Activated T-helper 1 cell treated with Interleukin-2 at 50 U/mL for 16 hours (primary cell): ENCODE measurements at places on chromosomes 2 and 18.
A peak's percentile ranks its signal among the peaks of the same experiment; 100 is the strongest.

GRCh38 chr2:107525406-107525805 is 301.3 kb upstream of the RGPD4 start:
- DNase-seq = no peak

DNA sequence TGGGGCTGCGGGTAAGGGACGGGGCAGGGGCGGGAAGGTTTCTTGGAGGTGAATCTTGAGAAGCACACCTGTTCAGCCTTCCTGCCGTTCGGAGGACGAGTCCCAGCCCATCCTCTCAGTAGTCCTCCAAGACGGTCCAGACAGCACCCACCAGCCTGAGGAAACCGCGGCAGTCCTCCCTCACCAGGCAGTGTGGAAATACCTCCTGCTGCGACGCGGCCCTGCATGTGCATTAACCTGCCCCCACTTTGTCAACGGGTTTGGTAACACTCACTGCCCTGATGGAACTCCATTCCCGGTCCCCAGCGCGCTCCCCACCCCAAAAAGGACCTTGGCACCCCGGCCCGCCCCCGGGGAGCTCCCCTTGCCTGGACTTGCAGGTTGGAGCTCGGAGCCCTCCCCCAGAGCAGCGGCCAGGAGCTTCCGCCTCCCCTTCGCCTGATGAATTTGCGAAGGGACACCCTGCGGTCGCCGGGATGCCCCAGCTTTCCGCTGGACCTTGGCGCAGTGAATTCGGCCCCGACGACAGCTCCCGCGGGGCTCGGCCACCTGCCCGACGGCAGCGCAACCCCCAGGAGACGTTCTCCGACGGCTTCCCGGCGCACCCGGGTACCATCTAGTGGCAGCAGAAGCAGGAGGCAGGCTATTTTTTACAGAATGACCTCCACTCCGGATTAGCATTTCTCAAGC is 31.5 kb downstream of the ACVR1C start:
- peak; percentile 28 for DNase-seq

DNA sequence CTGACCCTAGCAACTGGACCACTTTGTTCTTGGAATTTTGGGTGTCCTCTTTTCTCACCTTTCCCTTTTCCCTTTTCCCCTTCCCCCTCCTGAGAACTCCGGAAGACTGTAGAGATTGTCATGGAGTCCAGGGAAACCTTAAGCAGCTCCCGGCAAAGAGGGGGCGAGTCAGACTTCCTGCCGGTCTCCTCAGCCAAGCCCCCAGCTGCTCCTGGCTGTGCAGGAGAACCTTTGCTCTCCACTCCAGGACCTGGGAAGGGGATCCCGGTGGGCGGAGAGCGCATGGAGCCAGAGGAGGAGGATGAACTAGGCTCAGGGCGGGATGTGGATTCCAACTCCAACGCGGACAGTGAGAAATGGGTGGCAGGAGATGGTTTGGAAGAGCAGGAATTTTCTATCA is 20.5 kb downstream of the SETBP1 start:
- DNase-seq = no peak

DNA sequence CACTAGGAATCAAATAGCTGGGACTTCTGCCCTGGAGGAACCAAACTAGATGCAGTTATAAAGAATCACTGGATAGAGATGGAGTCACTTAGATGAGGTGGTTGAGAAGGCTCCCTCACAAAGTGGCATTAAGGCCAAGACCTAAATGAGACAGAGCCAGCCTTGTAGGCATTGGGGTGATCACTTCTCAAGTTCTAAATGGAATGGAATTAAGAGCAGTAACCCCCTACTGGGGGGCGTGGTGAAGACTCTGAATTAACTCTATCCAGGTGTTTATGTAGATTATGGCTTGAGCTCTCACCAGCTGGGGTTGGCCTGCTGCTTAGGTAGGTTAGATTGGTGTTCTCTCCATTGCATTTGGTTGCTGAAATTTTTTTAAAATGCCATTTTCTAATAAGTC is 71.3 kb downstream of the TTC27 start:
- no peak for DNase-seq

GRCh38 chr2:20999906-21000645 is 43.8 kb downstream of the APOB start:
- DNase-seq = no peak

DNA sequence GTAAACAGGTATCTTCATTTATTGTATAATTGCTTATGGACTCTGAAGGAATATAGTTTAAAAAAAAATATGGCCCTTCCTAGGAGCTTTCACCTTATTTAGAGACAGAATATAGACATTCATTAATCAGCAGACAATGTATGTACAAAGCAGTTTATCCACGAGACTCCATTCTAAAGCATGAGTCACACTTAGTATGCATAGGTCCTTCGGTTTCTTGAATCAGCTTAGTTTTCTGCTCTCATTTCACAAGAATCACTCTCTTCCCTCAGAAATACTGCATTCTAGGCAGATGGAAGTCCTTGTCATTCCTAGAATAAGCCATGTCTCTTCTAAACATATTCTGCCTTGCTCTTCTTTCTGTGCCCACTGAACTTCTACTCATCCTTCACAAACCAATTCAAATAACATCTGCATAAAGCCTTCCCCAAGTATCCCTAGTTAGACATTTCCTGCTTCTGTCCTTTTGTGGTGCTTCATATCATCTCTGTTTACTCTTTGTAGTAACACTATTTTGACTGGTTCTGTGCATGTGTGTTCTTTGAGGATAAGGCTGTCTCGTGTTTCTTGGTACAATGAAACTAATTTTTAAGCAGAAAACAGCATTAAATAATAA is 84.5 kb downstream of the PTRHD1 start:
- DNase-seq = no peak

GRCh38 chr2:160917850-160918249 is 242.4 kb upstream of the TANK start:
- no peak for DNase-seq

- DNase-seq = no peak
These were observed 35.2 kb downstream of the CPO start for GRCh38 chr2:206974551-206974950.

GRCh38 chr2:1373830-1374229 is 39.4 kb upstream of the TPO start:
- DNase-seq = no peak

- no peak for DNase-seq
These were observed 52.3 kb downstream of the RAB10 start for GRCh38 chr2:26086155-26086637.

- no peak for DNase-seq
These were observed 38.1 kb downstream of the ST8SIA5 start for GRCh38 chr18:46718501-46719341.

GRCh38 chr2:138060301-138060635 is 96.0 kb downstream of the HNMT start:
- no peak for DNase-seq

- no peak for DNase-seq
These were observed 46.3 kb upstream of the LPIN2 start for GRCh38 chr18:3059272-3059671.

GRCh38 chr18:6256521-6256920 is 158.2 kb downstream of the L3MBTL4 start:
- no peak for DNase-seq

DNA sequence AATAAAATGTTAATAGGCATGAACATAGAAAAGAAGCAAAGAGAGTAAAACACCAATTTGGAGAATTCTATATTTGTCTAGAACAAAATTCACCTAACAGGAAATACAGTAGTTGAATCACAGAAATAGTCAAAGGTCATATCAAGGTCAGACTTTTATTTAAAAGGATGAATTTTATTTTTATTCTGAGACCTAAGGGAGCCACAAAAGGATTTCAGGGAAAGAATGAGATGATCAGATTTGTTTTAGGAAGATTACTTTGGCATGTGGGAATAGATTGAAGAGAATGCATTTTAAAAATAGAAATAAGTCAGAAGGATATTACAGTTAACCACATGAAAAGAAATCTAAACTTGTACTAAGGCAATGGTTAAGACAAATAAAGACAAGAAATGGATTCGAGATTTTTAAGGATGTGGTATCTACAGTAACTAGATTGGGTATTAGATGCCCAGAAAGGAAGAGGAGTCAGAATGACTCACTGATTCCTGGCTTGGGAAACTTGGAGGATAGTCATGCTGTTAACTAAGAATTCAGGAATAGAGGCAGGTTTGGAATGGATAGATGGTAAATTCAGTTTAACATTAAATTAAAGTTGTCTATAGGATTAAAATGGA is 56.0 kb downstream of the METTL4 start:
- no peak for DNase-seq

DNA sequence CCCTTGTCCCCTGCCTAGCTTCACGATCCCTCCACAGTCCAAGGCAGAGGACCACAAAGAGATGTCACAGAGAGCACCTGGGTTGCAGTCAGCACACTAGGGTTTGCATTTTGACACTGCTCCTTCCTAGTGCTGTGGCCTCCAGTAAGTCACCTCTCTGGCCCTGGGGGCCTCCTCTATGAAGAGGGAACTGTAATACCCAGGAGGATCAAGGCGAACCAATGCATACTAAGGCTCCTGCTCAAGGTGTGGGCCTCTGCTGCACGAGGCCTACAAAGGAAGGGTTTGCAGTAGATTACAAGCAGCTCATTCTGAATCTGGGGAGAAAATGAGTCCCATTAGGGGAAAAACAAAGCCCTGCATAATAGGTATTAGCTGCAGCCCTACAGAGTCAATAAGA is 72.3 kb upstream of the FZD7 start:
- no peak for DNase-seq

- no peak for DNase-seq
These were observed 153.3 kb upstream of the MAP3K20 start for GRCh38 chr2:172922306-172922705.

- DNase-seq = no peak
These were observed 45.3 kb upstream of the NARS1 start for GRCh38 chr18:57666818-57667497.

GRCh38 chr2:205685314-205686055 is 3.2 kb downstream of the NRP2 start:
- no peak for DNase-seq

- no peak for DNase-seq
These were observed 124.4 kb downstream of the TMEM163 start for GRCh38 chr2:134594399-134594798.

DNA sequence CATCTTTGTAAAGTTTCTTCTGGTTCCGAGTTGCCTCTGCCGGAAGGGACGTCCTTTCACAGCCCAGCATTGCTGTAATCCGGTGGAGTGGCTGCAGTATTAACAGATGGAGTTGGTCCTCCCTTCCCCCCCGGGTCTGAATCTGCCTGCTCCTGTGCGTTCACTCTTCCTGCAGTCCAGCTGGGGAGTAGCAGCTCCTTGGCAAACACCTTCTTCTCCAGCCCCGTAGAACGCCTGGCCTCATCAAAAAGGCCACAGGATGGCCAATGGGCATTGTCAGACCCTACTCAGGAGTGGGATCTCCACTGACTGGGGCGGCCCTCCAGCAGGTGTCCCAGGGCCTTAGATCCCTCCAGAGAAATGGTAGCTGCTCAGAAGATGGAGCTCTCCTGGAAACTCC is 234.0 kb downstream of the FAM210A start:
- no peak for DNase-seq

DNA sequence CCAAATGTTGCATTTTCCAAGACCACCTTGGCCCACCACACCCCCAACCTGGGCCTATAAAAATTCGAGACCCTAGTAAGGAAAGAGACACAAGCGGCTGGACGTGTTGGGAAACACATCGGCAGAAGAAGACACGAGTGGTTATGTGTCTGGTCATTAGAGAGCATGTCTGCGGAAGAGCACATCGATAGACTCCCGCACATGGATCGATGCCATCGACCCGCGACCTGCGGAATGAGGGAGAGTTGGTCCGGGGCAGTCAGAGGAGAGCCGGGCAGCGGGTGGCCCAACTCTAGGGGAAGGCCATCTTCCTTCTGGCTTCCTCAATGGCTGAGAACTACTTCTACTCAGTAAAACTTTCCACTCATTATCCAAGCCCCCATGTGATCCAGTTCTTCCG is 219.4 kb downstream of the TGIF1 start:
- no peak for DNase-seq

DNA sequence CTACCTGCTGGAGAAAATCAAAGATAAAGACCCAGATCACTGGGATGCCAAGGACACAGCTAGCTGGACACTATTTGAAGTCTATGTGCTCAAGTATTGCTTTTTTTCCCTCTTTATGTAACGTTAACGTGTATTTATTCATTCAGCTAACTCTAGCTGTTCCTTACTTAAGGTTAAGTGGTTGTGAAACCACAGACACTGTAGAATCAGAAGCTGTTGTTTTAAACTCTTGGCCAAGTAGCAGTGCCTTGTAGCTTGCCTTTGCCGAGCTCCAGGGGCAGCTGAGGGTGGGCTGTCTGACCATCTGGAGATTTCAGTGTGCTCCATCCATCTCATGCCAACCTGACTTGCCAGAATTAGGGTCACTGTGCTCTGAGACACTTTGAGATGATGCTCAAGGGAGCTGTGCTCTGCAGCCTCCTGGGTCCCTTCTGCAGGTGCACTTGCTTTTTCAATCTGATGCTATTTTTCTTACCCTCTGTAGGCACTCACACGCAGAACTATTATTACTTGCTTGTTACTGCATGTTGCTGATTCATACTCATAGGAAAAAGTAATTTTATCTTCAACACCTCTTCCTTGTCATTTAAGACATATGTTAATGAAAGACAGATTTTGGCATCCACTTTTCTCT is 116.2 kb downstream of the METTL8 start:
- DNase-seq = no peak

- peak; percentile 36 for DNase-seq
These were observed 22.3 kb downstream of the KLF7 start for GRCh38 chr2:207143215-207144172.

GRCh38 chr2:65430603-65431420 is 1.6 kb downstream of the SPRED2 start:
- DNase-seq = peak; percentile 47

DNA sequence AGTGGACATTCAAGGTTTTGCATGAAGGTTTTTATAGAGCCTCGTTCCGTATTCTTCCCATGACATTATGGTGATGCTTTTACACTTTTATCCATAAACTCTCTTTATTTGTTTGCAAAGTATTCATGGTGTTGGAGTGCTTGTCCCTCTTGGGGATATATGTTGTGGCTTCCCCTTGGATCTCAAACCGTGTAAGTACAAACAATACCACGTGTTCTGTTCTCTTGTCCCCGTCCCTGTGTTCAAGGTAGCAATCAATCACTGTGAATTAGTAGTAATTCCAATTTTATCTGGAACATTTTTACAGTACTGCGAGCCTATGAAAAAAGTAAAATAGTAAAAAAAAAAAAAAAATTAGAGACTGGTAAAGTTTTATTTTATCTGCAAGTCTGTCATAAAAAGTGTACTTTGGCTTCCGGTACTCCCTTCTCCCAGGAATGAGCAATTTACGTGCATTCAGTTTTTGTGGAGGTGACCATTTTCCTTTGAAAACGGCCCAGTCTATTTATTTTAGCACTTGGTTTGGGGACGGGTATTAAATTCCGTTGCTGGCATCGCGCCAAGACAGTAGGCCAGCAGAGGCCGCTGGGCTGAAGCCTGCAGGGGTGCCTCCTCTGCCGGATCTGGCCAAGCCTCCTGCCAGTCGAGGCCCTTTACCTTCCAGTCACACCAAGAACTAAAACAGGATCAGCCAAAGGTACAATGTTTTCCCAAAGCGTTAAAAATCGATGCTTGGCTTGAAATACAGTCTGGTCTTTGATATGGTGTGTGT is 175.7 kb downstream of the SOCS6 start:
- no peak for DNase-seq

DNA sequence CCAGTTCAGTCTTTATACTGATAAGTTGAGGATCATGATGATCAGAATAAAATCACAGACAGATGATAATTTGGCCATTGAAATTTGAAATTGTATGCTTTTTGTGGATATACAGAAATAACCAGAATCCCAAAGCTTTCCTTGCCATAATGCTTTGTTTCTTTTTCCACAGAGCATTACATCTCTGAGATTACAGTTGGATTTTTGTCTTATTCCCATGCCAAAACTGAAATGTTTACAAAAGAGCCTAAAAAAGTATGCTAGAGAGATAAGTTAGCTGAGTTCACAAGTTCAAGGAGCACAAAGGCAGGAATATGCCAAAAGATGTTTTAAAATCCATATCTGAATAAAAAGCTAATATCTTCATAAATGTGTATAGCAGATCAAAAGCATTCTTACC is 321.3 kb downstream of the PID1 start:
- no peak for DNase-seq
